Stimulated activated CD4-positive, alpha-beta T cell treated with anti-CD3 and anti-CD28 coated beads, Interleukin-1b, Interleukin-23, amount 100 ng/mL, for 24 hours (primary cell): ENCODE measurements at places on chromosomes 3 and 15.

GRCh38 chr3:69423463-69424155 lies 37.7 kb upstream of the FRMD4B start:
- DNase-seq, result no peak

DNA sequence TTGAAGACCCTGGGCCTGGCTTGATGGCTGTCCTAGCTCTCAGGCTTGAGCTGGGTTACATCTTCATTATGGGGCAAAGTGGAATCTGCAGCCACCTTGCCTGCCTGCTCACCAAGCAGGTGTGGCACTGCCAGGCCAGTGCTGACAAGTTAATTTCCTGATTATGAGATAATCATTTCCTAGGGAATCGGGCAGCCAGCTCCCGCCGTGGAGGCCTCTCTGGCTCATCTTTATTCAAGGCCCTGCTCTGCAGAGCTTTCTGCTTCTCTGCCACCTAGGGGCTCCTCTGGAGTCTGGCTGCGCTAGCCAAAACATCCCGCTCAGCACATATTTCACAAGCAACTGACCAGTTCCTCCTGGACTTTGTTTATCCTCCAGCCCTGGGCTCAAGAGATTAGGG lies 9.9 kb downstream of the LOXL1 start:
- DNase-seq, result no peak

DNA sequence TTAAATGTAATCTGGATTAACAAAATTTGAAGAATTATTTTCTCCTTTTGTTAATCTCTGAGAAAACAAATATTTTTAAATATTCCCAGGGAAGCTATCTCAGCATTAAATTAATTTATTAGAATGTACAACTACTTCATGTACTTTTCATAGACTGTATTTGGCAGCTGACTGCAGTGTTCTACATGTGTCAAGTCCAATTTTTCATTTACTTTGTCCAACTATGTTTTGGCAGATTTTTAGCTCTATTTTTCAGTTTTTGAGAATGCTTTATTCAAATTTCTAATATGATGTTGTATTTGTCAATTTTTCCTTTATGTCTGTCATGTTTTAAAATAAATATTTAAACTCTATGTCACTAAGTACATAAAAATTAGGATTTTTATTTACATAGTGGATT lies 925.1 kb downstream of the OTOL1 start:
- no peak for DNase-seq

DNA sequence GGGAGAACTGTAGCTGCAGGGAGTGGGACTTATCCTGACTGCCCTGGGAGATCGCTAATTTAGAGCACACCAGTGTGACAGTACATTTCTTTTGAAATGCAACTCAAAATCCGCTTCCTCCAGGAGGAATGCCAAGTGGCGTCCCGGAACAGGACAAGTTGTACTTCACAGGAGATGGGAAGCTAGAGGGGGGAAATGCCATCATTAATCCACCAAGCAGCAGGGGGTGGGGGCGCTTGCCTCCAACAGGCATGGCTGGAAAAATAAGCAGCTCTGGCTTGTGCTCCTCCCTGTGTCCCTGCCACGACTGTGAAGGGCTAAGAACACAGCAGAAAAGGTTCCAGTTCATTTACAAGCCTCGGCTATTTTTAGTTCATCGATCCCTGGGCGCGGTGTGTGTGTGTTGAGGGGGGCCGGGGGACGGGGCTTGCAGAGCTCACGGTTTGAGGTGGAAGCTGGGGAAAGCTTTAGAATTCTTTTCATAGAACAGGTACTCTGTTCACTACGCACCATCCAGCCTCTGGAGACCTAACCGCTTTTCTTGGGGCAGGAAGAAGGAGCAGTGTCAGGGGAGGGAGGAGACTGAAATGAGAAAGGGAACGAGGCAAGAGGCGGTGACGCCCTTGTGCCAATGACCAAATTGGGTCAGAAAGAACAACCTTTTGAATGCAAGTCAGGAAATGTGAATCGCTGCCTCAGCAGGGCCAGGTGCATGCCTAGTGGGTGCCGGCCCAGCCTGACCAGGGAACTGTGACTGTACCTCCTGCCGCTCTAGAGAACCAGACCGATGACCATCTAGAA lies 51.8 kb upstream of the DGKG start:
- DNase-seq, result no peak

DNA sequence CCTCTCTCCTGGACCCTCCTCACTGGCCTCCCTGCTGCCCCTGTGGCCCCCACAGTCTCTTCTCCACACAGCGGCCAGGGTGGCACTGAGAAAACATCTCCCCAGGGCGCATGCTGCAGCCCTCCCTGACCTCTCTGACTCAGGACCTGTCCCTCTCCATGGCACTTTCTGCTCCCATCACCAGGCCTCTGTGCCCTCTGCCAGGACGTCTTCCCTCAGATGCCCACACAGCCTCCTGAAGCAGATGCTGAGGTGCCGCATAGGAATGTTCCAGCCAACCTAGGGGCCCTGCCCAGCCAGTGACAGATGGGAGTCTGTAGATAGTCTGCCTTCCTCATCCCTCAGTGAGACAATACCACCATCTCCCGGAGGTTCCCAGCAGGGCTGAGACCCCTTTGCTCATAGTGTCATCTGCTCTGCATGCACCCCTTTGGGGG lies 8.7 kb downstream of the MYL3 start:
- DNase-seq, result no peak

GRCh38 chr3:62761711-62762110 lies 113.5 kb downstream of the CADPS start:
- no peak for DNase-seq

DNA sequence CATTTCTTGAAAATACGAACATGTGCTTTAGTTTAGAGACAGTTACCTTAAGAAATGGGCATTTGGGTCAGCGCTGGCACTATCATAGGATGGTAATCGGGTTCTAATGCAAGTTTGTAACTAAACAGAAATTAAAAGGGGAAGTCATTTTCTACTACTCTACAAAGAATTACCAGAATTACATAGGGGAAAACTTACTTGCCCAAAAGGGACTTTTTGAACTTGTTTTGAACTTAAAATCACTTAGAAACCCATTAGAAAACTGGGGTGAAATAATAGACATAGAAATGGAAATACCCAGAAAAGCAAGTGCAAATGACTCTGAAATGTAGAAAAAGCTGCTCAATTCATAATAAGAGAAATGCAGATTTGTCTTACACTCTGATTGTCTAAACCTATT lies 44.9 kb downstream of the SPATA16 start:
- no peak for DNase-seq

DNA sequence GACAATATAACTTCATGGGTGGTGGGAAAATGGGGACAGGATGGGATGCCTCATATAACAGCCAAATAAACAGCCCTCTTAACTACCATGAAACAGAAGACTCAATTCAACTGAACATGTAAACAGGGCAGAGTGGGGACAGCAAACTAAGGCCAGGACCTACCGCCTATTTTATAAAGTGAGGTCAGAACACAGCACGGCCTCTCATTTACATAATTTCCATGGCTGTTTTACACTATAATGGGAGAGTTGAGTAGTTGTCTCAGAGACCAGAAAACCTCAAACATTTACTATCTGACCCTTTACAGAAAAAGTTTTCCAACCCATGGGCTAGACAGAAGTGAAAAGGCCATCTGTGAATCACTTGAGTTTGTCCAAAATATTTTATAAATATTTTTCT lies 56.7 kb upstream of the SNRPA1 start:
- no peak for DNase-seq

GRCh38 chr3:137165117-137165806 lies 207.5 kb downstream of the IL20RB start:
- no peak for DNase-seq

- no peak for DNase-seq
Measured at GRCh38 chr3:49609815-49610214, 55.5 kb downstream of the BSN start.

- peak; percentile 64 for DNase-seq
Measured at GRCh38 chr3:32176989-32177701, 61.3 kb upstream of the CMTM8 start.

GRCh38 chr3:60675424-60675823 lies 575.8 kb downstream of the FHIT start:
- no peak for DNase-seq

DNA sequence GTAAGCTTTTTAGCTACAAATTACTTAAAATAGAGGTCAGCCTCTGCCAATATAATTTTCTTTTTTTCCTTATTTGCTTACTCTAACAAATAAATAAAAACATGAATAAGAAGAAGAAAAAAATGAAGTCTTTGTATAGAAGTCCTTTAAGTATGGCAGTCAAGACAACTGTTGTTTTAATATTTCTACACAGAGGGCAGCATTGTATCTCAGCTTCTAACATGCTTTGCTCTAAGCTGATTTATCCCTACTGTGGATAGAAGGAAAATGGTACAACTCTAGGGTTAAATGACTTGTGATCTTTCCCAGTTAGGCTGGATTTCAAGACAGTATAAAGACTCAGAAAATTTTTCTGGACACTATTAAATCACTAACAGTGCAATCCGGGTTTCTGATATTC lies 104.3 kb upstream of the MEIS2 start:
- DNase-seq, result no peak

DNA sequence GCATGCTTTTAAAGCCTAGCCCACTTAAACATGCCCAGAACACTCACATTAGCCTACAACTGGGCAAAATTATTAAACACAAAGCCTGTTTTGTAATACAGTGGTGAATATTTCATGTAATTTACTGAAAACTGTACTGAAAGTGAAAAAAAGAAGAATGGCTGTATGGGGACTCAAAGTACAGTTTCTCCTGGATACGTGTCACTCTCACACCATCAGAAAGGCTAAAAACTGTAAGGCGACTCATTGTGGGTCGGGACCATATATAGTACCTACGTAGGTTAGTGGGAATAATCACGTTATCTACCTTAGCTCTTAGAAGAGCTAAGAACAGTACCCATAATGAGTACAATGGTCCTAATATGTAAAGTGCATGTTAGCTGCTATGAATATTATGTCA lies 80.2 kb upstream of the SPATA12 start:
- DNase-seq, result no peak

DNA sequence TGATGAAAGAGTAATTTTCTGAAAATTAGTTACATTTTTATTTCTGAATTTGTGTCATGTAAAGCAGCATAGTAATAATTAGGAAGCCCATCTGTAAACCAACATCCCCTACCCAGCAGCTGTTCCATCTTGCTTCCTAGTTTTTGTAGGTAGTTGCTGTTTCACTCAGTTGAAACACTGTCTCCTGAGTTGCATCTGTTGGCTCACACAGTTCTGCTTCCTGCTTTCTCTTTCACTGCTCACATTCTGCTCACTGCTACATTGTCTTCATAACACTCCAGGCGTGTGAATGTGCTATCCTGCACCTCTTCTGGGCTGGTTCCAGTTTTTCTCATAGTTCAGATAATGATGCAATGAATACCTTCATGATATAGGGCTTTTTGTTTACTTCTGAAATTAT lies 123.4 kb downstream of the EPHB1 start:
- DNase-seq, result no peak

DNA sequence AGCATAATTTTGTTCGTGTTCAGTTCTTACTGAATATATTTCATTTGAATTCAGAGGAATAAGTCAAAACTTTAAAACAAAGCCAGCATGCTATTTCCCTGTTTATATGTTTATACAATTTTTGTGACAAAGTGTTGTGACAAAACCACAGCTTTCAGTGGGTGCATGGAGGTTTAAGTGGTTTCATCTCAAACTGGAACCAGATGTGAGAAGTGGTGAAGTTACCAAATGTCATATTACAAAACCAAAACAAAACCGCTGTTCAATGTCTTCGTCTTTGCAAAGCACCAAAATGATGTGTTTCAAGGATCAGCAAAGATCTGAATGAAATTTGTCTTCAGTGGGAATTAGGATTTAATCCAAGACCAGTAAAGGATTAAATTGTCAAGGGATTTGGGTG lies 59.3 kb upstream of the OSTN start:
- DNase-seq, result no peak

- DNase-seq, result no peak
Measured at GRCh38 chr15:52052066-52052935, 33.3 kb downstream of the MAPK6 start.

DNA sequence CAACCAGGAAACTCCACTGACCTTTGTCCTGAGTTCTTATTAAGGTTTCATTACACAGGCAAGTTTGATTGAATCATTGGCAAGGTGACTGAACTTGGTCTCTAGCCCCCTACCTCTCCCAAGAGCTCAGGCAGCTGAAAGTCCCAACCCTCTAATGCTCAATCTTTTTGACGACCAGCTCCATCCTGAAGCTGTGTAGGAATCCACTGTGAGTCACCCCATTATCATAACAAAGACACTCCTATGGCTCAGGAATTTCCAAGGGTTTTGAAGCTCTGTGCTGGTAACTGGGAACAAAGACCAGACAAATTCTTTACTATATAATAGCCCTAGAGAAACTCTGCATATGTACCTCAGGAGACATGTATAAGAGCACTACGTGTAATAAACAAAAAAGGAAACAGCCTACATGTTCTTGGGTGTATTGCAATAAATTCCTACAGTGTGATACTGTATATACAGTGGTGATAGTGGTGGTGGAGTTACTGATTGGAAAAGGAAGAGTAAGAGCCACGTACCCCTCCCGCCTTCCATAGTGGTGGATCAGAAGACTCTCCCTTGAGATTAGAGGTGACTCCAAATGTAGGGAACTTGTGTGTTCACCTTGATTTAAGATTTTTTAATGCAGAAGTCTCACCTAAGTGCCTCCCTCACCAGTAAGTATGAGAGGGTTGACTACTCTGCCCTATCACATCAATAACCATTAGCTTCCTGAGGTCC lies 116.6 kb downstream of the ST8SIA2 start:
- DNase-seq, result no peak

GRCh38 chr15:98292442-98293240 lies 332.1 kb downstream of the ARRDC4 start:
- peak; percentile 13 for DNase-seq

GRCh38 chr3:96267577-96267976 lies 546.8 kb upstream of the EPHA6 start:
- no peak for DNase-seq

- no peak for DNase-seq
Measured at GRCh38 chr15:78448441-78449219, 10.6 kb downstream of the IREB2 start.

- no peak for DNase-seq
Measured at GRCh38 chr3:151774235-151774634, 39.7 kb upstream of the AADAC start.

GRCh38 chr3:13013566-13013965 lies 59.7 kb downstream of the IQSEC1 start:
- no peak for DNase-seq

DNA sequence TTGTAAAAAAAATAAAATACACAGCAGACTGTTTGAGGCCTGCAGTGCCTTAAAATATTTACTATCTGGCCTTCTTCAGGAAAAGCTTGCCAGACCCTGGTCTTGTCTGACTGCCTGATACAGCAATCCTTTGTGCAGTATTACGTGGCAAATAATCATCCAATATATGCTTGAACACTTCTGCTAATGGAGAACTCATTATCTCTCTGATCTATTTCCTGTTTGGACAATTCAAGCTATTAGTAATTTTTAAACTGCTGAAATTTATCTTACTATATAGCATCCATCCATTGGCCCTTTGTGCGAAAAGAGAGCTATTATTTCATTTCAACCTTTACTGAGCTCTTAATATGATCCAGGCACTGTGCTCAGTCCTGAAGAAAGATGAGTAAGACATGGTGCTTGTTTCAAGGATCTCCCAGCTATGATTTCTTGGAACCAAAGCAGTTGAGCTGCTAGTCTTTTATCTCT lies 15.9 kb downstream of the ATG7 start:
- DNase-seq, result no peak

- no peak for DNase-seq
Measured at GRCh38 chr15:70093070-70093469, 4.6 kb downstream of the TLE3 start.
